CD4-positive, alpha-beta T cell treated with Interferon alpha-2 for 1 hour (primary cell): ENCODE measurements at places on chromosomes 3 and 15.

- peak; percentile 82 for DNase-seq
These were observed 44.0 kb downstream of the ZBTB38 start for GRCh38 chr3:141412087-141412935.

- no peak for DNase-seq
These were observed 8.1 kb downstream of the COMMD2 start for GRCh38 chr3:149744151-149744550.

DNA sequence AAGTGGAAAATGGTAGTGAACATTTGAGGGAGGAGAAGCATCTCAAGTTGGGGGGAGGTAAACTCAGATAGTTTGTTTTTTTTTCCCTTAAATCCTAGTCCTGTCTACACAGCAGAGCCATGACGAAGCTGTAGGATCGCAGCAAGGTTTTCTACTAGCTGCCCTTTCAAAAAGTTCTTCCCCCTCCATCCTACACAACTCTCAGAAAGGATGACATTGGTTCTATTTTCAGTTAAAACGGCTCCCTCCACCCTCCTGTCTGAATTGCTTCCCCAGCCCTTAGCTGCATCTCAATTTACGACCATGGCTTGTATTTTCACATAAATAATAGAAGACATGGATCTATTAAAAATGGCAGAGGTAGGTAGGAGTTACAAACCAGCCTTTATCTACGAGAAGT is 2.2 kb downstream of the HOMER2 start:
- DNase-seq: no peak

GRCh38 chr15:76057332-76058000 is 2.3 kb upstream of the TMEM266 start:
- DNase-seq: peak; percentile 56

DNA sequence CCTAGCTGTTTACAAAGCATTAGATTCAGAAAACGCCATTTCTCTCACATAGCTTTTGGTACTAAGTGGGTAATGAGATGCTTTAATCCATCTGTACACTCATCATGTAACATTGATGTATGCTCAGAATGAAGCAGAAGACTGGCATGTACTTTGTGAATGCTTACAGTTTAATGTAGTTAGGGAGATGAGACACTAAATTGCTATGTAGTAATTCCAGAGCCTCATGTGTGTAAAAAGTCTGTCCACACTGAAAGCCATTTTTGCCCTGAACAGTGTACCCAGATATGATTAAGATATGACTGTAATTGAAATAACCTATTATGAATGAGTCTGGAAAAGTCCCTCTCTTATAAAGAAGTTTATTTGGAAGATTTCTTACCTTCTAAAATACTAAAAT is 66.5 kb downstream of the ARMC8 start:
- no peak for DNase-seq

DNA sequence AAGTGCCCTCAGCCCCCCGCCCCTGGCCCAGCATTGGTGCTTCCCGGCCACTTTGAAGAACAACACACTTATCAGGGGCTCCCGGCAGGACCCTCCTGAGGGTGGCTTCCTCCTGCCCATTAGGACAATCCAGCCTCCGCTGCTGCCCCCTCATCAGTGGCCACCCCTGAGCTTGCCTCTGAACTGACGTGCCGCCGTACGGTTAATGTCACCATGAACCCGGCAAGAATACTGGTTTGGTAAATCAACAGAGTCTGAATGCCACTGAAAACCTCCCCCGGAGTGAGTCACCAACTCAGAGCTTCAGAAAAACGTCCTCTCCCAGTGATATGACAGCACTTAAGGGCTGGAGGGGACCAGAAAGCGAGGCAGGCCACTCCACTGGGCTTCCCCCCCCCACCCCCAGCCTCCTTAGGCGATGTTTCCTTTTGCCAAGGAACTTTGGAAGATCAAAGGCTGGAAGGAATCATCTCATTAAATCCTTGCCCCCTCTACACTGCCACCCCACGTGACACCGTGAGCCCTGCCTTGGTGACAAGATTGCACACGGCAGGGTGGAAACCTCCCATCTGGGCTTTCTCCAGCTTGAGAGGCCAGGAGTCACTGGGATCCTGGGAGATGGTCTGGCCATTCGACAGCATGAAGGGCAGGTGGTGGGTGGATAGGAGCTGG is 142.1 kb downstream of the NUP210 start:
- no peak for DNase-seq

GRCh38 chr15:29612096-29612495 is 210.2 kb downstream of the TJP1 start:
- no peak for DNase-seq

- no peak for DNase-seq
These were observed 85.7 kb downstream of the FNDC3B start for GRCh38 chr3:172125053-172125452.

GRCh38 chr3:181782306-181782954 is 70.7 kb downstream of the SOX2 start:
- DNase-seq: no peak

DNA sequence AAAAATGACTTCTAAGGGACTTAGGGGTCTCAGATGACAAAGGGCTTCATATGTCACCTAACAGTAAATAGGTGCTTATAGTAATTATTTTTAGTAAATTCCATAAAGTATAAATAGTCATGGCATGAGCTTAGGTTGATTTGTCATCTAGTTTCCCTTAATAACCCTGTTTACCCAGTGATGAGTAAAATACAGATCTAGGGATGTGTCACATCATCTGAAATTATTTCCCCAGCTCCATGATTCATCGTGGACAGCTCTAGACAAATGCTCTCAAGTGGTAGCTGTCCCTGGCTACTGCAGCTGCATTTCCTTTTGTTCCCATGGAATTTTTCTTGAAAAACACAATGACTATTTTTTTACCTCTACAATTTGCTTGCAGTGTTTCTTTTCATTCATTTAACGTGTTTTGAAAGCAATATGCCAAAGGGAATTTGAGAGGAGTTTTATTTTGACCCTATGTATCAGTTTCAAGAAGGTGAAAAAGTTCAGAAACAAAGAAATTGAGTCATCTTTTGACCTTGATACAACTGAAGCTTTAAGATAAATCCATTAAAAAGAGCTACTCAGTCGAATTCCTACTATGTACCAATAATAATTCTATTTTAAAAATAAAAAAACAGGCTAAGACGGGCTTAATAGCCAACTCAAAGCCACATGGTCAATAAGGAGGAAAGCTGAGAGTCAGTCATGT is 241.6 kb downstream of the KCNMB2 start:
- DNase-seq: no peak

DNA sequence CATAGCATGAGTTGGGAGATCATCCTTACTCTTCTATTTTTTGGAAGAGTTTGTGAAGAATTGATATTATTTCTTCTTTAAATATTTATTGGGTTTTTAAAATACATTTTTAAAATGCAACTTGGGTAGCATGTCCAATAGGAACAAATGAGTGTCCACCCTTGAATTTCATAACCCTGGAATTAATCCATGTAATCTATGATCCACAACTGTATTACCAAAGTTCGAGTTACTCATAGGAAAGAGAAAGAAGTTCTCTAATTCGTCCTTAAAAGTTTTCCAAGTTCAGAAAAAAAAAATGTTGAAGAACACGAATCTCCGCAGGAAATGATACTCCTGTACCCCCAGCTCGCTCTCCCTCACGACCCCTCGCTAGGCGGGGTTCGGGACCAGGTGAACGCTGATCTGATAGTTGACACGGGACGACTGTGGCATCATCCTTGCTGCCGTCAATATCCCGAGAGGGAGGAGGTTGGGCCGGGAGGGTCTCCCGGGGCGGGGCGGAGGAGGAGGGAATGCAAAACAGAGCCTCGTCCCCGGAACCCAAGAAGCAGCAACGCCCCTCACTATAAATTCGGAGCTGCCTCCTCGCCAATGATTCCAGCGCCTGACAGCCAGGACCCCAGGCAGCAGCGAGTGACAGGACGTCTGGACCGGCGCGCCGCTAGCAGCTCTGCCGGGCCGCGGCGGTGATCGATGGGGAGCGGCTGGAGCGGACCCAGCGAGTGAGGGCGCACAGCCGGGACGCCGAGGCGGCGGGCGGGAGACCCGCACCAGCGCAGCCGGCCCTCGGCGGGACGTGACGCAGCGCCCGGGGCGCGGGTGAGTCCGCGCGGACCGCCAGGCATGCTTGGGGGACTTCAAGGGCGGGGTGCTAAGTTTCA is at the start of gene AGTR1:
Gene AGTR1, plus strand, starts transcription at position 598 of the 884 bp plus-strand sequence. CDS start 43,133 bp downstream, outside the sequence.
- DNase-seq: no peak

DNA sequence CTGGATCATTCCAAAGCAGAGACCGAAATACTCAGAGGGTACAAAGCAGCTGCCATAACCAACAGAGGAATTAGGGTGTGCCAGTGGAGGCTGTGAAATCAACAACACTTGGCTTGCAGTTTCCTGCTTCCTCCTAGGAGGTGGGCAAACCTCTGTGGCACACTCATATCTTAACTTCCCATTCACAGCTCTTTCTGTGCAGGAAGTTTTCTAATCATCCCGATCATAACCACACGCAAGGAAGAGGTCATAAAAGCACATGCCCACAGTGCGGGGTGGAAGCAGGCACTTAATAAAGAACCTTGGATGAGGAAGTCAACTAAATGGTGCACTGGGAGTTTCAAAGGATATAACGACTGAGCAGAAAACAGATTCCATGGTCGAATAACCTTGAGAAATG is 5.1 kb downstream of the SCAMP2 start:
- no peak for DNase-seq

GRCh38 chr3:120448756-120449155 is 2.0 kb downstream of the FSTL1 start:
- no peak for DNase-seq

DNA sequence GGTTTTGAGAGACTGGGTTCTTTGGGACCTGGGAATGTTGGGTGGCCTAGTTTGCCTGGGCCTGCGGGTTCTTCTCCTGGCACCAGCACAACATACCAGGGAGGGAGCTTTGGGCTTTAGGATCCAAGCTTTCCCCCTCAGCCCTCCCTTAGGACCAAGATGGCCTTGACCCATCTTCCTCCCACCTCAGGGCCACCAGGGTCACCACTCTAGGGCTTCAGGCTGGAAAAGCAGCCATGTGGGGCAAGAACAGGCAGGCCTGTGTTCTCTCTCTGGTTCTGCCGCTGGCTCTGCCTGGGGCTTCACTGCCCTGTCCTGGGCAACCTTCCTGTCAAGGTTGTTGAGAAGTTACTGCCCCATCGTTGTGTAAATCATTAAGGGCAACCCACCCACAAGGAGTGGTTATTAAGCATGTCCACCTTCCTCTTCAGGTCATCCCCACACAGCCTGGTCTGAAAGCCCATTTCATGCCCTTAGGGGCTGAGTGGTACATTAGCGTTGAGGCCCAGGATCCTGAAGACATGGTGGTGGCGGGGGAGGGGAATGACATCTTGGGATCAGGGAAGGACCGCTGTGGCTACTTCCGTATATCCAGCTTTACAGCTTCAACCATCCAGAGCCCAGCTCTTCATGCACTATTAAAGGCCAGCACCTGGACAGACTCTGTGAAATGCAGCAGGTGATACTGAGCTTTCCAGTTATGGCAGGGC is 652 bp downstream of the DUOX1 start:
- no peak for DNase-seq

DNA sequence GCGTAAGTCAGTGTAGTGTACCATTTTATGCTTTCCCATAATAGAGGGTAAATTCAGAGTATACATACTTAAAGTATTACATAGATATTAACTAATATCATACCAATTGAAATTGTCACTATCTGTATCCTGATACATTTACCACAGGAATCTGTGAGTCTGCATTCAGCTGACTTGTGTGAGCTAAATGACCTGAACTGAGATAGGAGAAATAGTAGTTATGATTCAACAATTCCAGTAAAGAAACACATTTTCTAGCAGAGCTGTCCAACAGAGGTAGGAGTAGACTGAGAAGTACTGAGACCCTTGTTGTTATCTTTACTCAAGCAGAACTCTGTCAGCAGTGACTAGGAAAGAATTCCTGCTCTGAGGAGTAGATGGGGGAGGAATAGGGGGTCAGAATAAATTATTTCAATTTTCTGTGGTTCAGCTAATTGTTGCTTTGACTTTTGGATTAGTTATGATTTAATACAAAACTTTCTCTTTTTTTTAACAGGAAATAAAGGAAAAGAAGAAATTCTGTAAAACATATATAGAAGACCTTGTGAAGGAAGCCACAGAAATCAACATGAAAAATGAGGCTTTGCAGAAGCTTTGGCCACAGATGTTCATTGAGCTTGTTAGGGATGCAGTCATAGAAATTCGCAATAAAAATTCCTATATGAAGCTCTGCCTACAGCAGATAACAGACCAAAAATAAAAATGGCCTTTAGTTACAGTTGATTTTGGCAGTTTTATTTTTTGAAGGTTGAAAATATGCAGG is 66.2 kb upstream of the THSD4 start:
- DNase-seq: no peak

GRCh38 chr15:88428053-88428452 is 39.1 kb downstream of the MRPL46 start:
- no peak for DNase-seq

GRCh38 chr3:194364652-194365434 is 4.7 kb downstream of the LRRC15 start:
- DNase-seq: no peak

DNA sequence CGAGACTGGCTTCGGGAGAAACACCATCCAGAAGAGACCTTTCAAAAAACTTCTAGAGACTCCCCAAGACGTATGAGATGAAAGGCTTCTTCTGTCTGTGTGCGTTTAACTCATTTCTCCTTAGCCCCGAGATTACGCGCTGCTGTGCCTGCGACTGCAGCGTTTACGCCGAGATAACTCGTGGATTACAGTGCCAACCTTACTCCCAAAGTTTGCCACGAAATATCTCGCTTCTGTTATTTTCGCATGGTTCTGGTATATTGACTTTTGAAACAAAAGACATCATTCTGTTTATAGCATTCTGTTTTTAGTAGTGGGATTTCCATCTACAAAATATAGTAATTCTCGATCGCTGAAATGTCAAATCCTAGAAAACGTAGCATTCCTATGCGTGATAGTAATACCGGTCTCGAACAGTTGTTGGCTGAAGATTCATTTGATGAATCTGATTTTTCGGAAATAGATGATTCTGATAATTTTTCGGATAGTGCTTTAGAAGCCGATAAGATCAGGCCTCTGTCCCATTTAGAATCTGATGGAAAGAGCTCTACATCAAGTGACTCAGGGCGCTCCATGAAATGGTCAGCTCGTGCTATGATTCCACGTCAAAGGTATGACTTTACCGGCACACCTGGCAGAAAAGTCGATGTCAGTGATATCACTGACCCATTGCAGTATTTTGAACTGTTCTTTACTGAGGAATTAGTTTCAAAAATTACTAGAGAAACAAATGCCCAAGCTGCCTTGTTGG is 467 bp downstream of the PGBD4 start:
- DNase-seq: no peak

DNA sequence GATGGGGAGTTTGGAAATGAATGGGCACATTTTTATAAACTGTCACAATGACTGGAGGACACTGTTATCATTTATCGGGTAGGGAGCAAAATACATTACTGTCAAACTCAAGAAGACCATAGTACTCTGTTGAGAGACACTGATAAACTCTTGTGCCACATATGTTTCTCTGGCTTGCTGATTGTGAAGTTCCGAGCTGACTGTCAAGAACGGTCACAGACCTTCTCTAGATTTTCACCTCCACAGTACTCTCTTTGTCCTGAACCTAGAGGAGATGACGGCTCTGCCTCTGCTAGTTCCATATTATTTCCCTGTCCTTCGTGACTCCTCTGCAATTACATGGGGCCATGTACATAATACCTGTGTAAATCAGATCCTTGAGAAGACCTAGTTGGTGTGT is 451.9 kb downstream of the LPP start:
- DNase-seq: no peak

GRCh38 chr15:90402767-90403166 is 14.7 kb downstream of the IQGAP1 start:
- DNase-seq: no peak
